ENCODE measurements at places on chromosomes 13 and 19. TPM values are rescaled to one million over a fixed set of nuclear protein-coding genes. Genes with fewer than 3 reads are reported as not detected.

The IFNL2 gene
- not detected for total RNA-seq

The ZFR2 gene
- total RNA-seq: 0.26 TPM

The C19orf47 gene
- 25.9 TPM for total RNA-seq

The PSG2 gene
- not detected for total RNA-seq

The ZNF763 gene
- 0.85 TPM for total RNA-seq

The TEX101 gene
- not detected for total RNA-seq

The CDX2 gene
- not detected for total RNA-seq

Measured in activated CD8-positive, alpha-beta memory T cell treated with anti-CD3 and anti-CD28 coated beads, Interleukin-2, amount 10 ng/mL, durations not matched to agents 7 days and 5 days (primary cell).